Stimulated activated CD8-positive, alpha-beta memory T cell treated with anti-CD3 and anti-CD28 coated beads, Interleukin-15, amount 100 ng/mL, for 24 hours (primary cell): ENCODE measurements at places on chromosomes 3 and 15.

- no peak for DNase-seq
Observed at GRCh38 chr3:131386429-131387165, 5.0 kb downstream of the NUDT16 start.

GRCh38 chr3:189652042-189652441 lies 20.9 kb downstream of the TP63 start:
- DNase-seq, result no peak

DNA sequence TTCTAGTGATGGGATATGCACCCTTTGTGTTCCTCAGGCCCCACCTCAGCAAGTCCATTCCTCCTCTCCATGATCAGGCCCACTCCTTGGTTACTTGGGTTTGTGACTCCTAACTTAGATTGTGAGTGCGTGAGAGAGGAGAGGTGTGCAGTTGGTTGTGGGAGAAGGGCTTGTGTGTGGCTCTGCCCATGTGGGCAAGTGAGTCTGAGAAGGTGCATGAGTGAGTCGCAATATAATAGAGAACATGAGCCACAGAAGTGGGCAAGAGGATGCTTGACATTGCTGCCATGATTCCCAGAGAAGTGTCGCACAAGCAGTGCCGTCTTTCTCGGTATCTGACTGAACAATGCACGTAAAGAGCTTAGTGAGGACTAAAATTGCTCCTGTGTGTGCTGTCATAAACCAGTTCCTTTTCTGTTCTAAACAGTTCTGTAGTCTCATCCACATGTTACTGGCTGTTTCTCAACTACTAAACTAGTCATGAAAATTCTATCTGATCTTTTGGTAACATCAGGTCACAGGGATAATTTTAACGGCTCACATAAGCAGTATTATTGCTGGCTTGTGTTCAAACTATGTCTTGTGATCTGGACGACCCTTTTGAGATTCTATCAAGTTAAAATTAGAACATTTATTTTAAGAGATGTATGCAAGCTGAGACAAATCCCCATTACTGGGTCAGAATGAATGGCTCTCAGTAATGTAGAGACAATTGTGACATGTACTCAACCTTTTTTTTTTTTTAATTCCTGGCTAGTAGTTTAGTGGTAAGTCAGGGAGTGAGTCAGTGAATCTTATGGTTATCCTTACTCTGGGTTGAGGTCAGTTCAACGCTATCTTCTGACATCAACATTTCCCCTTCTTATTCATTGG lies 25.6 kb downstream of the GYG1 start:
- no peak for DNase-seq

DNA sequence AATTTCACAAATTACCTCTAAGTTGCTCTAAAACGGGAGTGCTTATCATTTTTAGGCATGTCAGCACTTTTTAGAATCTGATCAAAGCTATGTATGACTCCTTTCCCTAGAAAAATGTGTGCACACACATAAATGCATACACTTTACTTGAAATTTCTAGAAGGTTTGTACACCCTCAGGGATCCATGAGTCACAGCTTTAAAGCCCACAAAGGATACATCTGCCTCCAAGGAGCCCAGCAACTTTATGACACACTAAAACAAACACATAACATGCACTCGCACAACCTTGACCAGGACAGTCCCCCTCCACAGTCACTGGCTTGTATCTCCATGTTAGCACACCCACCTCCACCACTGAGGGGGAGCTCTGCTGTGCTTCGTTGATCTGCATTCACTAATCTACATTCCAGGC lies 722.0 kb upstream of the CFAP20DC start:
- no peak for DNase-seq

DNA sequence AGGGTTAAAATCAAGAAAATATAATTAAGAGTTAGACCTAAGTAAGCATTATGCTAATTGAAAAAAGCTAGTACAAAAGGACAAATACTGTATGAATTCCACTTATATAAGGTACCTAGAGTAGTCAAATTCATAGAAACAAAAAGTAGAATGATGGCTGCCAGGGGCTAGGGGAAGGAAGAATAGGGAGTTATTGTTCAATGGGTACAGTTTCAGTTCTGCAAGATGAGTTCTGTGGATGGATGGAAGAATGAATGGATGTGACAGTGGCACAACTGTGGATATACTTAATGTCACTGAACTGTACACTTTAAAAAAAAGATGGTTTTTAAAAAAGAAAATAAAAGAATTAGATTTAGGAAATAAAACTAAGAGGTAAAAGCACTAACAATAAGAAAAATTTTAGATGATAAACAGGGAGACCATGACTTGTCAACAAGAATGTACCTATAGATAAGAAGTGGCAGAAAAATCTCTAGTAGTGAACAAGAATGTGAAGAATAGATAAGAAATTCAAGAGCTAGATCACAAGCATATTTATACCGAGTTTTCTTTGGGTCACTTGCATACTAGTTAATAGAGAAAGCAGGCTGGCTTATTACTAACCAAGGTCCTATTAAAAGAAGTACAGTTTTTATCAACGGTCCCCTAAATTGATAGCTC lies 5.5 kb downstream of the IFT80 start:
- DNase-seq, result no peak

DNA sequence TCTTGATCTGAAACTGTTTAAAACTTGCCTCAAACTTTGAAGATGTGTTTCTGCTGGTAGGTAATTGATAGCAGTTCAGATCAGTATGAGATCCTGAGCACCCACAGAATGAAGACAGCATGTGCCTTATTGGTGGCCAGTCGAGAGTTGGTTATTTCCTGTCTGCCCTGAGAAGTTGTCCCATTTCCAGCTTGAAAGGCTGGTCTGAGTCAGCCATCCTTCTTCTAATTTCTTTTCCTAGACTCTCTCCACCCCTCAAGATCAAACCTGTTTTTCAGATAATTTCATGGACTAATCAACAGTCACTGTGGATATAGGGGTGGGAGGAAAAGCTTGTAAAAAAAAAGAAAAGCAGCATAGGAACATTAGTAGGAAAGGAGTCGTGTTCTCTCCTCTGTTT lies 464.4 kb downstream of the FOXP1 start:
- no peak for DNase-seq

DNA sequence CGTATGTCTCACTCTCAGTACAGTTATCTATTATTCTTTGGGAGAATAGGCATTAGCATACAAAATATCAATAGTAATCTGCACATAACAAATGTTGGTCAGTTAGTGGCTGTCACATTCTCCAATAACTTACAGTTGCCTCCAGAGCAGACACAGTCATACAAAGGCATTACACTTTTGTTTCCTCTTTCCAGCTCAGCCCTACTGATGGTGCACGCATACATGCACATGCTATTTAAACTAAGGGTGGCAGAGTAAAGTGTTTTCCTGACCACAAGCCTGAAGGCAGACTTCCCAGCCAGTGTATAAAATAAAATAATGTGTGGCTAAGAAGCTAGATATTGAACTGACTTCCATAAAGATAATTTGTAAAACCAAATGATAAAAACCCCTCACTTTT lies 47.6 kb downstream of the PHLDB2 start:
- no peak for DNase-seq

- DNase-seq, result no peak
Observed at GRCh38 chr3:97969541-97969940, 2.7 kb downstream of the RIOX2 start.

GRCh38 chr3:172965256-172965655 lies 175.8 kb downstream of the SPATA16 start:
- DNase-seq, result no peak

GRCh38 chr15:38610748-38611147 lies 46.1 kb upstream of the RASGRP1 start:
- no peak for DNase-seq

DNA sequence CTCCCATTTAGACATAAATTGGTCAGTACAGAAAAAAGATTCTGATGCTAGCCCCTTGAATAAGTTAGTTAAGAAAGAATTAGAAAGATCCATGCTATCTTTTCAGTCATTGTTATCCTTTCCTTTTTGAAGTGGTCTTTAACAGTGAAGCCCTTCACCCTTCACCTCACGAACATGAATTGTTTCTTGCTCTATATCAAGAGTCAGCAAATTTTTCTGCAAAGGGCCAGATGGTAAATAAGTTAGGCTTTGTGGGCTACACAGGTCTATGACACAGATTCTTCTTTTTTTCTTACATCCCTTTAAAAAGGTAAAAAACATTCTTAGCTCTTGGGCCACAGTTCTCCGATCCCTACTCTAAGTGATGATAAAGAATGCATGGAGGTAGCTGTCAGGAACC lies 74.9 kb downstream of the DMXL2 start:
- no peak for DNase-seq

DNA sequence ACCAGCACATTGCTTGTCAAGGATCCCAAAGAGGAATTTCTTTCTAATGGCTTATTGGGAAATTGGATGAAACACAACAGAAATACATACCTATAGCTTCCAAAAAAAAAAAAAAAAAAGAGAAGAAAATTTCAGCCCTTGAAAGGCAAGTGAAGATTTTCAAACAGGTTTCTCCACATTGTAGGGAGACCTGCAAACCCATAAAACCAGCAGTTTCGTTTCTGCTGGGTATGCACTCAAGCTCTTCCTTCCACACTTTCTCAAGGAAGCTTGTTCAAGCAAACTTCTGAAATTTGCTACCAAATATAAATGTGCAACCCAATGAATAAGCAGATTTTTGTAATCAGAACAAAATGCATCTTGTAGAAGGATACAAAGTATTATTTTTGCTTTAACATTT lies 15.9 kb upstream of the SH3BP5 start:
- no peak for DNase-seq

DNA sequence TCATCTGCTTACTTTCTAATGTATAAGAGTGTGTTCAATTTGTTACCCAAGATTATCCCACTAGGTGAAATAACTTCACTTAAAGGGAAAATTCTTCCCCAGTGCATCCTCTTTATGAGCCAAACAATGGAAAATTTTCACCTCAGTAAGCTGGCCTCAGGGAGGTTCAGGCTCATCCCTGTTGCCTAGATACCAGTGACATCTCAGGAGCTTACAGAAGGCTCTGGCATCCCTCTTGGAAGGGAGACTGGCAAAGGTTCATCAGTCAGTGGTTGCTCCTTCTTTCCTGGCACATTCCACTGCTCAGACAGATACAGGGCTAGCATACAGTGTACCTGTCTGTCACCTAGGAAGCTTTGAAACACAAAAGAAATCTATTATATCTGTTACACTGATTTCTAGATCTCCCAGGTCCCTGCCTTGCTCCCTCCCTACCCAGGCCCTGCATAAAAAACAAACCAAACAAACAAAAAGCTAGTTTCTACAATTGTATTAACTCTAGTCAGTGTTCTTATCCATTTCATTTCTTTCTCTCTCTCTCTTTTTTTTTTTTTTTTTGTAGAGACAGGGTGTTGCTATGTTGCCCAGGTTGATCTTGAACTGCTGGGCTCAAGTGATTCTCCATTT lies 1.7 kb downstream of the IP6K2 start:
- no peak for DNase-seq

DNA sequence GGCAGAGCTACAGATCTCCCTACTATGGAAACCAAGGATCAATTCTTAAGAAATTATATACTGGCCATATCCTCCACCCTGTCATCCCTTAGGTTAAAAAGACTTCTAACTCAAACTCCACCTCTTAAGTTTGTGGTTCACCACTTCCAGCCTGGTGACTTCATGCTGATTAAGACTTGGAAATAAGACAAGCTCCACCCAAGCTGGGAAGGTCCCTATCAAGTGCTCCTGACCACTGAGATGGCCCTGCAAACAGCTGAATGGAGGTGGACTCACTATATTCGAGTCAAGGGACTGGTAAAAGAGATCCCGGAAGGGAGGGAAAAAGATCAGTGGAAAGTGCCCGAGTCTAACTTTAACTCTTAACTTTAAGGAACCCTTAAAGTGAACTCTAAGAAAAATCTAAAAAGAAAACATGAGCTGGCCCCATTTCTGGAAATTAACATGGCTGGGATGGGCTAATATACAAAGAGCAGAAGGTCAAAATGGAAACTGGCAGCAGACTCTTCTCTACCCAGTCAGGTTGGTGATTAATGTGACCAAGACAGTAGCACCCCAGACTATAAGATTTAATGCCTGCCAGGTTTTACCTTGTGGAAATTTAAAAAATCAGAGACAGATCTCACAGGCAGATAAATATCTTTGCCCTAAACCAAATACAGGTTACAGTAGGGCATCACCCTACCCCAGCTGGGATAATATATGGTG lies 43.9 kb downstream of the PPCDC start:
- DNase-seq, result no peak

GRCh38 chr3:20912406-20912805 lies 726.4 kb upstream of the SGO1 start:
- DNase-seq, result no peak

DNA sequence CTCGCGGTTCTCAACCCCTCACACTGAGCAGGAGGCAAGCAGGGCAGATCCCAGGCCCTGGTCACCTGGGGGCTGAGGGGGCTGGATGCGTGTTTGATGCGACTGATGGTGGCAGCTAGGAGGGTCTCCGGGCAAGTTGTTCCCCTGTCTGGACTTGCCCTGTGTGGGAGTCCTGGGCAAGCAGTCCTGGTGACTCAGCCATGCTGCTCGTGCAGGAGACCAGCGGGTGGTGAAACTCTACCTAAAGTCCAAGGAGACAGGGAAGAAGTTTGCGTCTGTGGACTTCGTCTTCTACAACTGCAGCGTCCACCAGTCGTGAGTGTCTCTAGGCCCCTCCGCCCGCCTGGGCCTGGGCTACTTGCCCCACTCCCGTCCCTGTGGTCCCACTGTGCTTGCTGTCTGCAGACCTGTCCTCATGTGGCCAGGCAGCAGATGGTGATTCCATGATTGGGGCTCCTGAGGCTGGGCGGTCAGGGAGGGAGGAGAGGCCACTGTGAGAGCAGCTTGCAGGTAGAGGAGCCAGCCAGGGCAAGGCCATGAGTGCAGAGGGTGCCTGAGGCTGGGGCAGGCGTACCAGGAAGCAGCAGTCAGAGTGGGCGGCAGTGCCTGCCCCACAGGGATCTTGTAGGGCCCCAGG lies 23.1 kb downstream of the PLXNA1 start:
- no peak for DNase-seq

DNA sequence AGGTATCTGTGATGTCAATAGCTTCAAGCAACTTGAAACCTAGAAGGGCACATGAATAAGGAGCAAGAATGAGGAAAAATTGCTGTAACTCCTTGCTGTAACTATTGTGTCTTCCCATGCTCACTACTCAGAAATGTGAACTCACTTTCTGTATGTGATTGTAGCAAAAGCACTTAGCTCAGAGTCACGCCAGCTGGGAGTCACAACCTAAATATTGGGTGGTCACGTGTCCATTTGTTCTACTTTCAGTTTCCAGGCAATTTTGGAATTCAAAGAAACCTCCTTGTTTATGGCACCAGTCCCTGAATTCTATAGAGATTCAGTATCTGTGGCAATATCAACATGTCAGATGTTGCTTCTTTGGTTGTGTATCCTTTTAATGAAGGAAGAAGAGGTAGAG lies 241.6 kb upstream of the AZI2 start:
- DNase-seq, result no peak

DNA sequence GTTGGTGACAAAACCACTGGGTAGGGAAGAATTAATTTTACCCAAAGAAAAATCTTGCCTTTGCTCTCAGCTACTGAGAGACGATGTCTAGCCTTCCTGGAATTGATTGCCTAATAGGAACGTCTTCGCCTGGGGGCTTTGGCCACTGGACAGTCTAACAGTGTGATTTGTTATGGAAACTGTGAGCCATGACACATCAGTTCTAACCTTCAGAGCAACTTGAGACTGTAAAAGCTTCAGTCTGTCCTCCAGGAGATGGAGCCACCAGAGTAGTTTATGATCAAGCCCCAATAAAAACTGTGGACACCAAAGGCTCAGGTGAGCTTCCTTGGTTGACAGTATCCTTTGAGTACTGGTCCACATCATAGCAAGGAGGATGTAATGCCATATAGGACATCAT lies 235.8 kb upstream of the TMCO5A start:
- no peak for DNase-seq
